ENCODE measurements at places on chromosomes 6 and 20.

DNA sequence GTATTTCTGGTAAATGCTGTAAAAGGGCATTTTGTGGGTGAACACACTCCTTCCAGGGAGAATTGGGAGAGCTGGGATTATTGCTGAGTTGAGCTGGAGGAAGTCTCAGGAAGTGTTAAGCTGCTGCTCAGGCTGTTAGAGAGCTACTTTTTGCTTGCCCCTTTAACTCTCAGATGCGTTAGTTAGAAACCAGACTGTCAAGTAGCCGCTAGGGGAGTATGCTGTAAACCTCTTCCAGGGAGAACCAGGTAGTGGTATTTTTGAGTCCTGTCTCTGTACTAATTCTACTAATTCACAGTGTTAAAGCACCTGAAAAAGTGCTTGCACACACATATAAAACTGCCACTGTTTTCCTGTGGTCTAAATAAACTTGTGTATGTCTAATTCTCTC, 6.6 kb upstream of the GFRAL start:
- DNase-seq, result no peak

DNA sequence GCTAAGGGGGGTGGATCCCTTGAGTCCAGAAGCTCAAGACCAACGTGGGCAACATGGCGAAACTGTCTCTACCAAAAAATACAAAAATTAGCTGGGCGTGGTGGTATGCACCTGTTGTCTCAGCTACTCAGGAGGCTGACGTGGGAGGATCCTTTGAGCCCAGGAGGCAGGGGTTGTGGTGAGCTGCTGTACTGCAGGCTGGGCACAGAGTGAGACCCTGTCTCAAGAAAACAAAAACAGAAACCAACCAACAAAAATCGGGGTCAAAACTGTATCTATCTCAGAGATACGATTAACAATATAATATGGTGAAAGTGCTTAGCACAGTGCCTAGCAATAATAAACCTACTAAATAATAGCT, 20.7 kb upstream of the BCAS1 start:
- DNase-seq, result no peak

DNA sequence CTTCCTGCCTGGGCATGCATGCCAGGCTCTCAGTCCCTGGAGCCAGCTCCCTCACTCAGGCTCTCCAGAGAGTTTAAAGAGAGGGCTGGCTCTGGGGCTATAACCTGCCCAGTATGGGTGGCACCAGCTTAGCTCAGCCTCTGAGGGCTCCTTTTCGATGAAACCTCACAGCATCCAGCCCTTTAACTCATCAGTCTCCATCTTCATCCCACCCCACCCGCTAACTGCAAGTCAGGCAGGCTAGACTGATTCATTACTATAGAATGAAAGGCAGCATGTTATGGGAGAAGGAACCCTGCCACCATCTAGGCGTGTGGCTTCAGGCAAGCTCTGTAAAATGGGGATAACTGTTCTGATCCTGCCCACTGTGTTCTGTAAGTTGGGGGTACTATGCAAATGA, 53.5 kb downstream of the RAB44 start:
- DNase-seq, result no peak

DNA sequence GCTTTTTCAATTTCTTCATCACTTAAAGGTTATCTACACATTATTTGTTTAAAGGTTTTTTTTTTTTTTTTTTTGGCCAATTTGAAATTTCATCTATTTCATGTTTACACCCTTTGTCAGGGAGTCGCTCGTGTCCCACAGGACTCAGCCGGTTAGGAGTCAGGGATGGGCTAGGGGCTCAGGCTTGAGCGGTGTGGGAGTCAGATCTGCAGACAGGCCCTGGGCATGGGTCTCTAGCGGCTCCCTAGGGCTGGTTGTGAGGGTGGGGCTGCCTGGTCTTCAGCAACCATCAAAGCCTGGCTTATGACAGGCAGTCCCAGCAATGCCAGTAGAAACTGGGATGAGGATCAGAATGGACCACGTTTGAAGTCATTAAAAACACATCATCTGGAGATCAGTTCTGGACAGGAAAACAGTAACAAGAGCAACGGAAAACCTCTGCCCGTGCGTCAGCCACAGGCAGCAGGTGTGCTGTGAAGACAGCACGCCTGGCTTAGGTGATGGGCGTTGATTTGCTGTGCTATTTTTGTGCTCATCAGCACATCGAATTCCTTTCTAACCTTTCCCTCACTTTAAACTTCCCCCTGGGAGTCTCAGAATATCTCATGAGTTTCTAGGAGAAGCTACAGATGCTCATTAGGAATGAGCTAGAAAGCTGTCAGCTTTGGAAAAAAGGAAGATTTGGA, 91.3 kb upstream of the MPC1 start:
- DNase-seq, result no peak

DNA sequence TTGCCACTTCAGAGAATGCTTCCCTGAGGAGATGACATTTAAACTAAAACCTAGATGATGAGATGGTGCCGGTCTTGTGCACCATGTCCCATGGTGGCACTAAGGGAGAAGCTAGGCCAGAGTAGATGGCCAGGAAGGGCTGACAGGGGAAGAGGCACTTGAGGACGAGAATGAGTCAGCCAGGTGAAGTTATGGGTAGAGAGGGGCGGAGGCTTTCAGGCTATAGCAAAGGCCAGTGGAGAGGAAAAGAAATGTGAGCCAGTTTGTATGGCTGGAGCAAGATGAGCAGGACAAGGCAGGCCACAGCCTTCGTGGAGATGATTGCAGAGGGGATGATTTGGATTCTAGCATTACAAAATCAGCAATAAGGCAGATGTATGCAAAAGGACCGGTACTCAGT, 44.7 kb upstream of the ADGRF4 start:
- no peak for DNase-seq

DNA sequence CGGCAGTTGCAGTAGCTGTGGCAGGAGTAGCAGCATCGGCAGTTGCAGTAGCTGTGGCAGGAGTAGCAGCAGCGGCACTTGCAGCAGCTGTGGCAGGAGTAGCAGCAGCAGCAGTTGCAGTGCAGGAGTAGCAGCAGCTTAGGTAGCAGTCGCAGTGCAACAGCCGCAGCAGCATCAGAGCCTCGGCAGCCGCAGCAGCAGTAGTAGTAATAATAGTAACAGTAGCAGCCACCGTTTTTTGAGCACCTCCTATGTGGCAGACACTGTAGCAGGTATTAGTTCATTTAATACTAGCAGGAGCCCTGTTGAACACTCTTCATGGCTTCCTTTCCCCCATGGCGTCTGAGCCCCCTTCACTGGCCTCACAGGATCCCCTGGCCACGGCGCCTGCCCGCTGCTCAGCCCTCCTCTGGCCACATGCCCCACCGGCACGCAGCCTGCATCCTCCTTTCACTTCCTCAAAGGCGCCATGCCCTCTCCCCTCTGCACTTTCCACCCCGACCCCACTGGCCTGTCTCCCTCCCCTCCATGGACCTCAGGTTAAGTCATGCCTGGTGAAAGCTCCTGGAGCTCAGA, 19.1 kb upstream of the IRF4 start:
- DNase-seq, result no peak

DNA sequence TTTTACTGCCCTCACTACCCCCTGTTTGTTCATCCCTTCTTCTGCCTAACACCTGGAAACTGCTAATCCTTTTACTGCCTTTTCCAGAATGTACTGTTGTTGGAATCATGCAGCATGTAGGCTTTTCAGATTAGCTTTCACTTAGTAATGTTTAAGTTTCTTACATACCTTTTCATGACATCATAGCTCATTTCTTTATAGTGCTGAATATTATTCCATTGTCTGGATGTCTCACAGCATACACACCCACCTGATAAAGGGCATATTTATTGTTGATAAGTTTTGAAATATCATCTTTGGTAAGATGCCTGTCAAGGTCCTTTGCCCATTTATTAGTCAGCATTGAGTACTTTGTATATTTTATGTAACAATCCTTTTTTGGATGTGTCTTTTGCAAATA, 588.2 kb upstream of the NRSN1 start:
- no peak for DNase-seq

GRCh38 chr6:3405182-3405518, 51.7 kb downstream of the SLC22A23 start:
- no peak for DNase-seq

- DNase-seq, result no peak
Observed at GRCh38 chr6:159959976-159960384, 8.9 kb upstream of the IGF2R start.

DNA sequence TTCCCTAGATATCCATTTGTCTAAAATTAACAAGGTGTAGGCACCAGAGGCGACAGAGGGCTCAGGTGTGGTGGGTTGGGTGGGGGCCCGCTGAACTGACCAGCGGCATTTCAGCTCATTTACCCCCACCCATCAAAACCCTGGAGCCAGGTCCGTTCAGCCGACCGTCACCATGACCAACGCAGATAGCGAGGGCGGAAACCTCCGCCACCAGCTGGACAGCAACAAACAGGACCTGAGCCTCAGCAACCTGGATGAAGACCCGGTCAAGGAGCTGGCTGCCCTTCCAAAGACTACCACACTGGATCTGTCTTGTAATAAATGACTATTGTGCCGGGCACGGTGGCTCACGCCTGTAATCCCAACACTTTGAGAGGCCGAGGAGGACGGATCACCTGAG, 120.8 kb upstream of the LGSN start:
- no peak for DNase-seq

DNA sequence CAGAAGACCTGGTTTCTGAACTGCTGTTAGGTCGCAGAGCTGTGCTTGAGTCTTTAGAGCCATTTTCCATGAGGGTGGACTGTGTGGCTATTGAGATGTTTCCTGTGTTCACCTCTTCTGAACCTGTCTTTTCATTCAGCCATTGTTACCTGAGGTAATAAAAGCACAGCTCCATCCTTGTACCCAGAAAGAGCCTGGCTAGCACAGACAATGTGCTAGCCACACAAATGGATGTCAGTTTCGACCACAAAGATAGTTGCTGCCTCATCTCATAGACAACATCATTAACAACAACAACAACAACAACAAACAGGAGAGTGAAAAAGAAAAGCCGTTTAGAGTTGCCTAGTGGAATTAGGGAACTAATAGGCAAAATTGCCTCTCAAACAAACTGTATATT, 114.7 kb downstream of the MYO6 start:
- no peak for DNase-seq

DNA sequence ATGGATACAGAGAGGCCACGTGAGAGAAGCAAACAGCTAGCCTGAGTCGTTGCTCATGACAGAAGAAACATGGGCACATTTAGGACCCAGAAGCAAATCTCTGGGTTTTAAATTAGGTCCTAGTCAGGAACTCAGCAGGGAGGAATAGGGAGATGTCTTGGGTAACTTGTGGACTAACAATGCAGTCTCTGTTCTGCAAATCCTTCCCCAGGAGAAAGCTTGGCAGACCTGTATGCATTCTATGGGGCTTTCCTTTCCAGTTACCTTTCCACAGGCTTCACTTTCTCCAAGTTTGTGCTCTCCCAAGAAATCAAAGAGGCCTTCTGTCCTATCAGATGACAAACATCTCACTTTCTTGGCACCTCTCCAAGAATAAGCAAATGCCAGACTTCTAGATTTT, 47.2 kb upstream of the PLCB4 start:
- no peak for DNase-seq

DNA sequence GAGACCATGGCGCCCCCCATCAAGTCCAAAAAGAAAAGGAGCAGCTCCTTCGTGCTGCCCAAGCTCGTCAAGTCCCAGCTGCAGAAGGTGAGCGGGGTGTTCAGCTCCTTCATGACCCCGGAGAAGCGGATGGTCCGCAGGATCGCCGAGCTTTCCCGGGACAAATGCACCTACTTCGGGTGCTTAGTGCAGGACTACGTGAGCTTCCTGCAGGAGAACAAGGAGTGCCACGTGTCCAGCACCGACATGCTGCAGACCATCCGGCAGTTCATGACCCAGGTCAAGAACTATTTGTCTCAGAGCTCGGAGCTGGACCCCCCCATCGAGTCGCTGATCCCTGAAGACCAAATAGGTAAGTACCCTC, 41.7 kb upstream of the NAA20 start:
- no peak for DNase-seq

DNA sequence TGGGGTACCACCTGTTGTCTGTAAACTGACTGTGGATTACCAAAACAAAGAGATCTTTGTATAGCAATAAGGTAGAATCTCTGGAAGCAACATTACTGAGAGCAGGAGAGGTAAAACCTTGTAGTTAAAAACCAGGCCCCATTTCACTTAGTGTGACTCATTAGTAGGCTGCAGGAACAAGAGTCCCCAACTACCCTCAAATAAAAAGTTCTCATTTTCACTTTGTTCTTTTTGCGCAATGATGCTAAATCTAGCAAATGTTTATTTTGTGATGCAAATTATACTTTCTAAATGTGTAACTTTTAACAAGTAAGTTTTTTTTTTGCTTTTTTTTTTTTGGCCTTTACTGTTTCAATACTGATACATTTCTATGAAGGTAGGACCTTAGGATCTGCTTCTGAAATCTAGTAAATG, 67.1 kb downstream of the ESF1 start:
- no peak for DNase-seq

DNA sequence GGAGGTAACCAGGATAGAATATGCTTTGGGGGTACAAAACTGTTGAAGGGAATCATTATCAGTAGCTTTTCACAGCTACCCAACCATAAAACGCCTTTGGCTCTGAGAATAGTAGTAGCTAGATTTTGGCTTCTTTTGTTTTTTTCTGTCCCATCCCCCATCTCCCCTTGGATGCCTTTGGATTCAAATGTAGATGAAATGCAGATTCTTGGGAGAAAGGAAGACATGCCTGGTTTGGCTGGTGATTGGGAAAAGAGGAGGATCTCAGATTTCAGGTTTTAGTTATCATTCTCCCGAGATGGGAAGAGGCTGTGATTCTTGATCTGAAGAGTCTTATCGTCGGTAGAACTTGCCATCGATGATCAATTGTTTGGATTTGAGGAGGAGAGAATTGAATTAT, 3.5 kb upstream of the CDYL start:
- no peak for DNase-seq

- DNase-seq, result no peak
Observed at GRCh38 chr6:25934735-25935313, 4.3 kb upstream of the SLC17A2 start.

DNA sequence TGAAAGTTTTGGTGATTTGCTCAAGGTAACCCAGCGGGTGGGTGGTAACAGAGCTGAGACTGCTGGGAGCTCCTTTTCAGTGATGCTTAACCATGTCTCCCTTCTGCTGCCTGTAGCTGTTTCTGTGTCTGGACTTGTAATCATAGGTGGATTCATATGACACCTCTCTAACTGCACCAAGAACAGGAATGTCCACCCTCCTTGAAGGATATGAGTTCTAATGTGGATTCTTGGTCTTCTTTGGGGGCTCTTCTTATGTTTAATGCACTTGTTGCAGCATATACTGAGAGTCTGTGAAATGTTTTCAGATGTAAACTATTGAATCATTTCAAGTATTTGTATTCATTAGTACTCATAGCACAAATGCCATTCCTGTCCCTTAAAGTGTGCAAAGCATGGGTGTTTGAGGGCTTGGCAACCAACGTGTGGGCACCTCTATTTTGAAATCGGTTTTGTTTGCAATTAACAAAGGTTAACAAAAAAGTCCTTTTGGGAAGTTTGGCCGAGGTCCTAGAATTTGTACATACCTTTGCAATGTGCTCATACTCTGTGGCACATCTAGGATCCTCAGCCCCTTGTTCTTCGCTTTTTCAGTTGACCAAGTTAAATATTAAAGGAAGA, 138.0 kb downstream of the SOX4 start:
- DNase-seq, result no peak

GRCh38 chr20:57691699-57692098, 18.1 kb downstream of the PMEPA1 start:
- DNase-seq, result no peak

- DNase-seq, result no peak
Observed at GRCh38 chr6:46056906-46057529, 41.4 kb upstream of the CLIC5 start.

Data from stimulated activated CD8-positive, alpha-beta memory T cell treated with anti-CD3 and anti-CD28 coated beads, Interleukin-7, amount 100 ng/mL, for 1 hour (primary cell).